ENCODE measurements at places on chromosomes 12 and 14.

GRCh38 chr14:80426683-80427082 lies 215.4 kb upstream of the DIO2 start:
- no peak for DNase-seq

GRCh38 chr14:60632777-60633176 lies 16.5 kb downstream of the SIX1 start:
- DNase-seq, result no peak

DNA sequence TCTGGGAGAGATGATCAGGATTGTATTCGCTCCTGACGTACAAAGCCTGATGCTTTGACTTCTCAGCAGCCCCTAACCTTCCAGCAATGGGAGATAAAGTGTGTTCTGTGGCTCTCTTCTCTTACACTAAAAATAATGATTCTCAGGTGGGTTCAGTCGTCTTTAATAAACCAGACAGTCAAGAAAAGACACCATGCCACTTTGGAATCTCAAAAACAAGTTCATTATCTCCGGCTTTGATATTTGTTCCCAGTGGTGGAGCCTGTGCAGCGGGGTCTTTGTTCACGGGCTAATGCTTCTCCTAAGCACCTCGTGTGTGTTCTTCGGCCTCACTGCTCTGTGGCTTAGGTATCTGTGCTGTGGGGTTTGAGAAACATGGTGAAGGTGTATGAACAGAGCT lies 1.6 kb downstream of the ACVR1B start:
- no peak for DNase-seq

DNA sequence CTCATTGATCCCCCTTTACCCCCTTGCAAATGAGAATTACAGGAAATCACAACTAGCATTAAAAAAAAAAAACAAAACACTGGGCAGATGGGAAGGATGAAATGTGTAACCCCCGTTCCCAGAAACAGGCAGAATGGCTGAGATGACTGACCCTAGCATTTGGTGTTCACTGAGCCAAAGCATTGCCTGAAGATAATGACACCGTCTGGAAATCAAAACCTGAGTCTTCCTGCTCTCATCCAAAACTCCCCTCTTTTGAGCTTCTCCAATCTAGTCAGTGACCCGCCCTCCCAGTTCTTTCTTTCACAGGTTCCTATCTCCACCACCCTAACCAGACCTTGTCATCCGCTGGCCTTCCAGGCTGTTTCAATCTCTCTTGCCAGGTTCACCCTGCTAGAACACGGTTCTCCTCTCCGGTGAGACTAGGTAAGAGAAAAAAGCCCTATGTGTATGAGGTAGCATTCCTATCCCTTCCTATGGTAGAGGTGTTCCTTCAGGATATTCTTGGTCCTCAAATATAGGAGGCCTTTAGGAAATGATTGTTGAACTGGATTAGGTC lies 21.3 kb downstream of the SUSD6 start:
- DNase-seq, result no peak

DNA sequence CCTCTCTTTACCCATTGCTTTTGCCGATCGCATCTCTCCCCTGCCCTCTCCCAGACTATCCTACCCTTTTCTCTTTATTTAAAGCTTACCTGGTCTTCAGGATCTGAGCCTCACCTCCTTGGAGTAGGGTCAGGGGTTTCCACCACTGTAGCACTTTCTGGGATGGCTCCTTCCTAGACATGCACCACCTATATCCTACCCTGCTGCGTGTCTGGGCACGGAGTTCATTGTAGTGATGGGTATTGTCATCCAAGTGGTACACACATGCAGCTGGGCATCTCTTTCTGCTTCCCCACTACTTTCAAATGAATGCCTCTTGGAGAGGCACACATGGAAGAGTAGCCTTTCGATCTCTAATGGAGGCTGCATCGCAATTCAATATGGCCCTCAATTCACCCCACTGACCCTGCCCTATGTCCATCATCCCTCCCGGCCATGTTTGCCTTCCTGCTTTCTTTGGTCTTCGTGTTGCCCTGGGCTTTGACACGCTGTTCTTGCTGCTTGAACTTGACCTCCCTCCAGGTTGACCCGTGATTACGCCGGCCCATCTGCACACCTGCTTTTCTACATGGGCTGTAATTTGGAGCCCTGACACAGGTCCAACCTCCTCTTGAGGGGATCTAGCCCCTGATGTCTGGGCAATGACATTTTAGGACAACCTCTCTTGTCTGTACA lies 10.9 kb downstream of the SERPINA11 start:
- no peak for DNase-seq

DNA sequence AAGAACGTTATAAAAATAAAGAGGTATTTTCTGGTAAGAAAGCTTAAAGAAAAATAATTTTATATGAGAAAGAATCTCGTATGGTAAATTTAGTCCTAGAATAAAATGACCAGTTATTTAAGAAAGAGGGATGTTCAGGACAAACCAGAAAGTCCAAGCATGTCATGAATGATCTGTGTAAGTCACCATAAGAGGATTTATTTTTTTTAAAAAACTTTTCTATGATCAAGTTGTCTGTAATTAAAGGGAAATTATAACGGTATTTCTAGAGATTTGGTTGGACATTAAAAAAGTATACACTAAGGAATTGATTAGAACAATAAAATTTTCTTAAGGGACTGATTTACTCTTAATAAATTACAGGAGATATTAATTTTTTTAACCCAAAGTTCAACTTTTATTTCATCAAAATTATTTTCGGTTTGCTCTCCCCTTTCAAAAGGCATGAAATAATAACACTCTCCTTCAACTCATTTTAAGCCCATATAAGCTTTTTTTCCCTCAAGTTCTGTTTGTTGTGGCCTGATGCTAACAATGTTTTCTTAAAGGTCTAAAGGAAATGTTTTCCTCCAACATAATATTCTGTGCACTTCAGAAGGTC lies 49.9 kb upstream of the CPSF6 start:
- no peak for DNase-seq

DNA sequence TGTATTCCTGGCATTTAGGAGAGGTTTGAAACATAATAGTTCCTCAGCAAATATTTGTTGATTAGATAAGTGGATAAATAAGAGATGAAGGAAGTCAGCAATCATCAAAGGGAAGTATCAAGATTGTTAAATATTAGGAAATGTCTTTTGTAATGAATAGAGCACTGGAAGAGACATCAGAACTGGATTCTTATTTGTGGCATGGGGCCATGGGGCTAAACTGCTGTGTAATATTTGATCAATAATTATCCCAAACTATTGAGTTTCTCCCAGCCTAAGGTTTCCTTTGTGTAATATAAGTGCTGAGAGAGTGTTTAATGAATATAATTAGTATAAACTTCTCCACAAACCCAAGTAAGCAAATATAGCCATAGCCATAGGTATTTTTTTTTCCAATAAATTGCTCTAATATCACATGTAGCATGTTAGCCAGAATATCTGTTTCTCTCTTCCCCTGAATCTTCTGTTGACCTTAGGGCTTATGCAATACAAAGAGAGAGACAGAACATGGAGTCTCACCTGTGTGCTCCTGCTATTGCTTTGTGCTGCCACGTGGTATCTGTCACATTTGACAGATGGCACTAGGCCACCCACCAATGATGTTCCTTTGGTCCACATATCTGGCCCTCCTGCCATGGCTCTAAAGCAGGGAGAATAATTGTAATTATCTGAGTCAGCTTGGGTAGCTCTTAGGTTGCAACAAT lies 658.7 kb downstream of the SOX5 start:
- no peak for DNase-seq

DNA sequence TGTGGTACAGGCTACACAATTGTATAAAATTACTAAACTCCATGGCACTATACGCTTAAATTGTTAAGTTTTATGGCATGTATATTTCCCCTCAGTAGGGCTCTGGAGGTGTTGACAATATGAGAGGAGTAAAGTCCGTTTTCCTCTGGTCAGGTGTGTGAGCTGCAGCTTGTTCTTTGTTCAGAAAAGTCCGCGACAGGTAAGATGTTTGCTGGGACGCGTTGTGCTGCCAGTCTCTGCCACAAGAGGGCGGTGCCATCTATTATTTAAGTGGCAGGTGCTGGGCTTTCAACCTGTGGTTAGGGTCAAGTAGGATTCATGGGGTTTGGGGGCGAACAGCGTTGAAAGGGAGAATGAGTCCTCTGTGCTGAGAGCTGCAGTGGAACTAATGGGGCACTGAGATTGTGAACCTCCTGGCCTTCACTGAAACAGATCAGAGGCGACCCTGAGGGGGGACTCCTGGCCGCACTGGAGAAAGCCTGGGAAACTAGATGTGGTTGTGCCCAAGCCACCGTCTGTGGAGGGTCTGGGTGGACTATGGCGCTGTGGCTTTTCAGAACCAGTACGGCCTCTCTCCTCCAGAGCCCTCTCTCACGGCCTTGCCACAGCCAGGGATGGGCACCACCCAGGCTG lies 179.0 kb downstream of the SLC15A4 start:
- no peak for DNase-seq

GRCh38 chr14:42001431-42001830 lies 394.8 kb downstream of the LRFN5 start:
- DNase-seq, result no peak

DNA sequence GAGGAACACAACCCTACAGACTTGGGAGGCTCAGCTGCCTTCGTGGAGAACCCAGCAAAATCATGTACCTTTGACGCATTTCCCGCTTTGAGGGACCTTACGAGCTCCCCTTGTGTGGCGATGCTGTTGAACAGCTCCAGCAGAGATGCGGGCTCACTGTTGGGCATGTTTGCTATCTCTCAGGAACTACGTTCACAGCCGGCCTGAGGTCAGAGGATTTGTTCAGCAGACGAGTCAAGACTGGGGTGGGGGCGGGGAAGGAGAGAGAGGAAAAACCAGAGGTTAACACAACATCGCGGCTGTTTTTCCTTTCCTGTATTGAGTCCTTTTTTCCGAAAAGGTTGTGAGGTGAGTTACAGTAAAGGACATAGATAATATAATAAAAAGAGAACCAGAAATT lies 45.9 kb downstream of the SLC25A47 start:
- DNase-seq, result no peak

- no peak for DNase-seq
Observed at GRCh38 chr12:13223179-13223804, 26.8 kb downstream of the EMP1 start.

DNA sequence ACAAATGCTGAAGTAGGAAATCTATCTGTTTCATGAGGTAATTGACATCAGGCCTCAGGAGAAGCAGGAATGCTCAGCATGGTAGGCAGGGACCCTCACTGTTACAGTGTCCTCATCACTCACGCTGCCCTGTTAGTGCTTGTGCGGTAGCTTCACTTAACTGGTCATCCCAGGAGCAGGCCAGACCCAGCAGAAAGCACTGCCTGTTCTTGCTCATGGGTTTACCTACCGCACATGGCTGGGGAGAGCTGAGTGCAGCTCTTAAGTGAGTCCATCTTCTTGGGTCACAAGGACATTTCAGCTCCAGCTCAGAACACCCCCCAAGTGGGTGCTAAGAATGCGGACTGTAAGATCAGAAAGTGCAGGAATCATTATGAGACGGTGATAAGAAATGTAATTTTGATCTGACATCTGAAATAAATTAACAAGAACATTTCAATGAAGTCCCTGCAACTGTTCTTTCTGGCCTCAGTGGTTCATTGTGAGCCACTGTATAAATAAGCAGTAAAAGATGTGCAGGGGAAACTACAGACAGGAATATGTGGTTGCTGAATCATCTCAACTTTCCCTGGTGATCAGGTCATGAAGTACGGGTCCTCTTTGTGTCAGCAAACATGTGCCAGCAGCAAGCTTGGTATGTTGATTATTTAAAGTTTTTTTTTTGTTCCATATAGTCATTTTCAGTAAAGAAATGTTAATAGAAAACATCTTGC lies 757.7 kb upstream of the TMEM132C start:
- DNase-seq, result no peak

DNA sequence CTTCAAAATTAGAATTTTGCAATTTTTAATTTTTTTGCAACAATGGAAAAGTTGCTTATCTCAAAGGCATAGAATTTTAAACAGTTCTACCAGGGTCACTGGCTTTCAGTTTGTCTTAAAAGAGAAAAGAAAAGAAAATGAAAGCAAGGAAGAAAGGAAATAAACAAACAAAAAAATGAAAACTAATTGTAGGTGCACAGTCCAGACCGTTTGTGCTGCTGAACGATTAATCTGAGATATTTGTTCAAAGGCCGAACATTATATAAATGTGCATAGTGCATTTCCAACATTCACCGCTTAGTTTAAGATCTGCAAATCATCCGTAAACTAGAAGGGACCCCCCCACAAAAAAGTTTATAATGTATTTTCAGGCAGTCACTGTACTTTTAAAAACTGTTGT lies 5.5 kb upstream of the OTX2 start:
- DNase-seq, result no peak

GRCh38 chr12:60210756-60211155 lies 614.9 kb downstream of the SLC16A7 start:
- DNase-seq, result no peak

DNA sequence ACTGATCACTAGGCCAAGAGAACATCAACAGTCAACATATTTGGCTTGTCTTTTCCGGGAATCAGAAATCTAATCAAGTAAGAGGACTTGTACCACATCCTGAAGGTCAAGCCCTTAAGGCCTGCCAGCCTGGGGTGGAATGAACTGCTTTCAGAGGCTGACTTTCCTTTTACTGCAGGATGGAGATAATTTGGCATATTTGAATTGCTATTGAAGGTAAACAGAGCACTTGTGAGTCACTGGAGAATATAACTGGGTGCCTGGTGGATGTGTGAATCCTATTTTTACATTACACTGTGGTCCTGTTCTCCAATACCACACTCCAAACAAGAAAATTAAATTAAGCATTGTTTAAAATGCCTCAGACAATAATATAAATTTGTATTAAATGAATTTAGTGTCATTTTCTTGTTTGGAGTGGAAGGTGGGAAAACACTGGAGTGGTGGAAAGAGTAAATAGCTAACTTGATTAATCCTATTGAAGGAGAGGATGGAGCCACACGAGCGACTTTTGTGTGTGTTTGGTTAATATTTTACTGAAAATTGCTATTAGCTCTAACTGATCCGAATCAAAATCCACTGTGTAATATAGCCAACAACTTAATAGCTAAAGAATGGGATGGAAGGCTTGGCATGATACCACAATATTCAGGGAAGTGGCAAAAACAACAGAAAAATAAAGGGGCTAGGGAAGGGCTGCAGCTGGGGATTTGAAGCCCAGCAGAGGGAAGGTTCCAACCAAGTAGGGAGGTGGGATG lies 89.4 kb downstream of the OTX2 start:
- no peak for DNase-seq

DNA sequence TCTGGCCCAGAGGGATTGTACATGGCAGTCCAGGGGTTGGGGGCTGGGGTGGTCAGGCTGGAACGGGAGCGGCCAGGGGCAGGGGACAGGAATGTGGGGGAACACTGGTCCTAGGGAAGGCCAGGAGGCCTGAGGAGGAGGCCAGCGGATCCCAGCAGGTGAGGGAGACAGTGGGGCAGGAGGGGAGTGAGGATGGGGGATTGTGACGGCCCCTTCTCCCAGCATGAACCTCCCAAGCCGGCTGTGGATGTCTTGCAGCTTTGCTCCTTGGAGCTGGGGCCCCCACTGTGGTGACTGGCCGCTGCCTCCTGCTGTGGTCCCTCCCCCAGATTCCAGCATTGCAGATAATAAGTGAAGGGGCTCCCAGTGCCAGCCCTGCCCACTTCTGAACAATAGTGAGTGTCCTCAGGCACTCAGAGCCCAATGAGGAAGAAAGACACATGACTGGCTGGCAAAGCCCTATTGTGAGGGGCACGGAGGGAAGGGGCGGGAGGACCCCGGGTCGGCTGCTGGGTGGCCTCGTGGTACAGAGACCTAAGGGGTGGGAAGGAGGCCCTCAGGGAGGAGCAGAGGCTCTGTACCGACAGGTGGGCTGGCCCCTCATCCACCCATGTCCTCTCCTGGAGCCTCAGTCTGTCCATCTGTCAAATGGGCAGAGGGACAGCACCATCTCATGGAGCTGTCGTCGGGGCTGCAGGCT lies 215.0 kb downstream of the KIF26A start:
- no peak for DNase-seq
